NAMALWA (cell line): ENCODE measurements at places on chromosomes 11 and 22.

DNA sequence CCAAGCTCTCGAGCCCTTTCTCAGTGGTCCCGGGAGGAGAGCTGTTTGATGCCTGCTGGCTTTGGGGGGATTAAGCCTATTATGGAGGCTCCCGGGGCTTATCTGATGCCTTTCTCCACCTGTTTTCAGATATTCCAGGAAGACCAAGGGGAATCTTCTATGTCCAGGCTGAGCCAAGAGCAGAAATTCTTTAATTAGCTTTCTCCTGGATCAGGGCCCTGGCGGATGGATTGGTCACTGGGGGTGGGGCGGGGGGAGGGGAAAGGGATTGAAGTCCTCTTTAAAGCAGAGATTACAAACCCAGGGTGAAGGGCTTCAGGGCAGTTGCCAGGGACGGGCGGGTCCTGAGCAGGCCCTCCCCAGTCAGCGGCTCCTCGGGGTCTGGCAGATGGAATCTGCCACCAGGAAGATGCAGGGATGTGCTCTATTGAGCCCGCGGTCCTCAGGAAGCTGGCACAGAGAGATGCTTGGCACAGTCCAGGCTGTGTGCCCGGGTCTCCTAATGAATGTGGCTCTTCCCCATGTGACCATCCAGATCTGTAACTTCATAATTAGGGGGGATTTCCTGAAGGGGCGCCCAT is 33.6 kb downstream of the MACROD1 start:
- DNase-seq: no peak

DNA sequence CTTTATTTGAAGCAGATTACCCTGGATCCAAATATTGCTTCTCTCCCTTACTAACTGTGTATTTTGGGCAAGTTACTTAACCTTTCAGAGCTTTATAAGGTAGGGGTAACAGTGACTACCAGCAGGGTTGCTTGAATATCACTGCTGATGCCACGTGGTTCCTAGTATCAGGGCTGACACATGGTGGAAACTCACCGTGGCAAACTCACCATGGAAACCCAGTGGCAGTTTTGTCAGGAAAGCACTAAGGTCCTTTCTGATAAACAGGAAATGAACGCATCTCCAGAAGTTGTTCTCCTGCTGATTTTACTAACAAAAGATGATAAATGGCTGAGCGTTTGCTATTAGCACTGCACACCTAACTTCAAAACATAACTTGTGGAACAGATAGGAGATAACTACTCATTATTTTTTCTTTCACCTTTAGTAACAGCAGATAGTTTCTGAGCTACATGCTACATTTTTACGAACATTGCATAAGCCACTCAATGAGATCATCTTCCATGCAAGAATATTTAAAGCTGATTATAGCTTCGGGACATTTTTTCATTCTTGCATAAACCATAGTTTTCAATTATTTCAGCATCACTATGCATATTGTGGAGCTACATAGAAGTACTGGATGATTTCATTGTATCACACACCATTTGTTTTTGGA is 59.7 kb upstream of the RAG2 start:
- no peak for DNase-seq

- no peak for DNase-seq
Measured at GRCh38 chr11:65151331-65151899, 17.1 kb upstream of the SYVN1 start.

DNA sequence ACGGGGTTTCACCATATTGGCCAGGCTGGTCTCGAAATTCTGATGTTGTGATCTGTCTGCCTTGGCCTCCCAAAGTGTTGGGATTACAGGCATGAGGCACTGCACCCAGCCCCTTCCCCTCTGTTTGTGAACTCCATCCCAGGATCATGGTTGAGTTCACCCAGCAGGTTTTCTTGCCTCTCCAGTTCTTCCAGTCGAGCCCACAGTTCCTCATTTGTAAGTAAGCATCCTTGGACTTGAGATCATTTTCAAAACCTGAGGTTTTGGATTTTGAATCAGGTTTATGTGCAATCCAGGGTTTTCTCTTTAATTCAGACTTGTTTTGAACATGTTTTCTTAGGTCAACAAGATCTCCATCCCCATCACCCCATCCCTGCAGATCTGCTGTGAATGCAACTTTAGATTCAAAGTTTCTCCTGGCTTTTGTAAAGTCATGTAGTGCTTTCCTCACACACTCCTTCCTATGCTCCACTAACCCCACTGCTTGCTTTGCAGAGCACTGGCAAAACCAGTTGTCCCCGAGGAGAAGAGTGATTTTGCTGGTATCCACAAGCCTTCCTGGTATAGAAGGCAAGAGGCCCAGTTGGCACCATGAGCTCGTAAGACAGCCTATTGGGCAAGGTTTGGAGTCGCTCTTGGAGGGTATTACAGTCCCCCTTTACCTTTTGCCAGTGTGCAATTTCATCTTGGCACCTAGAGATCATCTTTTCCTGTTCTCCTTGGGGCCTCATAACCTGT is 14.7 kb upstream of the VPREB1 start:
- no peak for DNase-seq

GRCh38 chr11:106627694-106628093 is 390.6 kb downstream of the GUCY1A2 start:
- DNase-seq: no peak

DNA sequence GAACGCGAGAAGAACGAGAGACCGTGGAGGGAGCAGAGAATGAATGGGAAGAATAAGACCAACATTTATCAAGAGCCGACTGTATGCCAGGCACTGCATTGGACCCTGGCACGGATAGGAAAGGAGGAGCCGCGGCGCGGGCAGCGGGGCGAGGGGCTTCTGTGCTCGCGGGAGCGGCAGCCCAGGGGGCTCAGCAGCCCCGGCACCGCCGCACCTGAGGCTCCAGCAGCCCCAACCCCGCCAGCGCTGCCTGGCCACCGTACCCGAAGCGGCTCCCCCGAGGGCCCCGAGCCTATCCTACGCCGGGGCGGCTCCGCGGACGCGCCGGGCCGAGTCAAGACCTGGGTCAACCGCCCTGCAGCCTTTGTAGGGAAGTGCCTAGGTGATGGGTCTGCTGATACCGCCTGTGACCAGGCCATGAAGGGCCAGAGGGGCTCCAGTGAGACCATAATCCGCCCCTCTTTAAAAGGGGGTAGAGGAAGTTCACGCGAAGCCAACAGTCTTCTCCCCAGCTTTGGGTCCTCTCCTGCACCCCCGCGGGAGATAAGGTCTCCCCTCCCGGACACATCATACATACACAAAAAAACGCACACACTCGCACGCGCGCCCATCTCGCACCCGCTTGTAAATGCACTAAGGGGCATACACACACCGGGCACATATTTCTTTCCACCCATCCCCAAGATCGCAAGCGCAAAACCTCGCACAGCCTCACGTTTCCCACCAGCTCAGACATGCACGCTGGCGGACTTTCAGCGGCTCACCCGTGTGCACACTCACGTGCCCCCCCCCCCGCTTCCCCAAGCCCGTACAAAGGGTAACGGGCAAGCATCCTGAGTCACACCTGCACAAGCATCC is 935 bp upstream of the RTN4RL2 start:
- DNase-seq: no peak

DNA sequence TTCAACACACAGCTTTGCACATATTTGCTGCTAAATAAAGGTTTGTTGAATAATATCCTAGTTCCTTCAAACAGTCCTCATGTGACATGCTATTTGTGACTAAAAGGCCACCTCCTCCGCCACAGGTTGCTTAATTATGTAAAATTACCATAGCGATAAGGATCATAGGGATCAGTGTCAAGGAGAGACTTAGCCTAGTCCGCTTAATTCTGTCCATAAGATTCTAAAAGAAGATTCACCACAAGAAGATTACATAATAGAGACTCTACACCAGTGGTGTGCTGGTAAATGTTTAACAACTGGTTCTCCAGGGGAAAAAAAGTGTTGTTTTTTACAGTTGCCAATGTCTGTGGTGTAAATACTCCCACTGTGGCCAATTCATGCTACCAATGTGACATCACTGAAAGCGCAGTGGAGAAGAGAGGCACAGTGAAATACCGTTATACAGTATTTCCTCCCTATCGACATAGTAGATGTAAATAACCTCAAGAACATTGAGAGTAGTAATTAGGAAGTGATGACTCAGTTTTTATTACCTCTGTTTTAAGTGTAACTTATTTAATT is 4.2 kb upstream of the CHRDL2 start:
- no peak for DNase-seq

- no peak for DNase-seq
Measured at GRCh38 chr22:50083462-50084079, 1.7 kb downstream of the MLC1 start.

GRCh38 chr11:23539556-23539955 is 679.3 kb upstream of the CCDC179 start:
- no peak for DNase-seq

DNA sequence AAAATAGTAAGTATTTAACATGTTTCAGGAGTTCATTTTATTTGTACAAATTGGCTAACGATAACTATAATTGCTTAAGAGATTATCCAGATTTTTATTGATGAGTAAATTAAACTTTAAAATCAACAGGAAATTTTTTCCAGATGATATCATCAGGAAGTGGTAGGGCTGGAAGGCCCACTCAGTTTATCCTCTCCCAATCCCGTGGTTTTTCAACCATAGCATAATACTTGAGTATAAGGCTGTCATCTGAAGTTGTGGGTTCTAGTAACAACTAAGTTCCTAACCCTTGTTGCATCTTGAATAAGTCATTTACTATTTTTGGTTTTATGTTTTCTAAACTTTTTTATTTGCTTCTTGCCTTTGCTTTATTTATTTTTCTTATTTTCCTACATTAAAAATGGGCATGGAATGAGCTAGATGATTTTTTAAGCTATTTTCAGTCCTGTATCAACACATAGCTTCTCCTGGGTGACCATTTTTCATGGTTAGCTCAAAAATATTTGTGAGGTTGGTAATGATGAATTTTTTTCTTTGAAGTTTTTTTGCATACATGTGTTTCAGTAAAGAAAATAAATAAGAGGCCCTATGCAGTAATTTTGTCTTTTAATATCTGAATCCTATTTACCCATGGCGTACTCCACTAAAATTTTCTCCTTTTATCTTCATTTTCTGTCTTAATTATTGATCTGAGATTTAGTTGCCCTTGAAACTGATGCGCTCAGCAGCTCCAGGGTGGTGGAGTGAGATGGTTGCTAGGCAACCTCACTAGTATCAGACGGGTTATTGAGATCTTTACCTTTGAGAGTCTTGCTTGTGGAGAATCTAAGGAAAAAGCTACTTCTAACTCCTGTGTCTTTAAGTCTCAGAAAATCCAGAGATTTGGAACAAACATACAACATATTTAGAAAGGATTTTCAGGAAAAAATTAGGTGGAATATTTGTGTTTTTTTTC is 452.0 kb upstream of the CCDC179 start:
- DNase-seq: no peak

- no peak for DNase-seq
Measured at GRCh38 chr11:121608545-121609098, 155.9 kb upstream of the SORL1-AS1 start.

- DNase-seq: no peak
Measured at GRCh38 chr11:46114961-46115360, 6.3 kb downstream of the PHF21A start.

DNA sequence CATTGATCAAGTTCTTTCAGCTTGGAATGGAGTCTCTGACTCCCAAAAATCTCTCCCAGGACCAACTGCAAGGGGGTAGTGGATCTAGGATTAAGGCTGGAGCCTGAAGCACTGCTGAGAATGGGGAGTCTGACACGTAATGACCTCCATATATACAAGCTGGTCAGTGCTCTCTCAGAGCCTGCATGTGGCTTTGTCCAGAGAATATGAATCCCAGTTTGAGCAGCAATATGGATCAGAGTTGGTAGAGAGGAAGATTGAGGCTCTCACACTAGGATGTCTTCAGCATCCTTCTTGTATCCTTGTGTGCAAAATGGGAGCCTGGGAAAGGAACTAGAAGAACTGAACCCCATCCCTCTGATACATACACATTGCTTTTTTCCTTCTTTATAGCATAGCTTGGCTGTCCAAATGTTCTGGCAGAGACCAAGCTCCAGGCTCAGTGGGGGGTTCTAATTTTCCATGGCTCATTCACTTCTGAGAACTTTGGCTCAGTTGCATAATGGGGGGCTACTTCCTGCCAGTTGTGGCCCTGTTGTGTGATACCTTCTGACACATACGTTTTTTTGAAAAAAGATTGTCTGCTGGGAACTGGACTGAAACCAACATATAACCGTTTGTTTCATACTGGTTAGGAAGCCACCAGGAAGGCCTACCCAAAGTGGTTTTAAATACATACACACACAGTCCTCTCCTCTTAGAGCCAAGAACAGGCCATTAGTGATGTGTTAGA is 138.2 kb downstream of the ETS1 start:
- no peak for DNase-seq

GRCh38 chr11:17387254-17387653 is 1.2 kb downstream of the KCNJ11 start:
- DNase-seq: no peak

DNA sequence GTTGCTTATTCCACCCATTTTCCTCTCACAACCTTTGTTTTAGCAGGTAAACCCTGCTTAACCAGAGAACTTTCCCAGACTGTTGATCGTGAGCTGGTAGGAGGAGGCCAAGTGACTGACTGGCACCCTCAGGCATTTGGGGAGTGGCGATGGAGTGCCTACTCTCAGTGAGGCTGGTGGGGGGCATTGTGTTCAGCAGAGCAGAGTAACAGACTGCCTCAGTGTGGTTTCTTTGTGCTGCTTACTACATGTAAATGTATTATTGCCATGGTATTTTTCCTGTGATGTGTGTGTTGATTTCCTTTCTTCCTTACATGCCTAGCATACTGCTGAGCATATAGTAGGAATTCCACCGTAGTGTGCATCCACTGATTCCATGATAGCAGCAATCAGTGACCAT is 2.6 kb downstream of the MARK2 start:
- DNase-seq: no peak

GRCh38 chr11:117903505-117904382 is 25.5 kb downstream of the TMPRSS13 start:
- no peak for DNase-seq

DNA sequence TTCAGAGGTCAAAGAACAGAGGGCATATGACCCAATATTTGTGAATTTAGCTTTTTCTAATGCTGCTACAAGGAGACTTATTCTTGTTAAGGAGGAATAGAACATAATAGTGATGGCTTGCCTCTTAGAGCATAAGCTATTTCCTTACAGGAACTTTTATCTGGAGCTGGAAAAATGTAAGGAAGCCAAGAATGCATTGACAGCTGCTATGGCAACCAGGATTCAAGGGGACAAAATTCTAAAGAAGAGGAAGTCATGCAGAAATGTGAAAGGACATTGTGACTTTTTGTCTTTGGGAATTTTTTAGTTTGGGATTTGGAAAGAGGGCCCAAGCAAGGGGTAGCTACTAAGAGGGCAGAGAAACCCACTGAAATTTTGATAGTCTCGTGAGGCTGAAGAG is 51.1 kb downstream of the EHF start:
- DNase-seq: no peak

DNA sequence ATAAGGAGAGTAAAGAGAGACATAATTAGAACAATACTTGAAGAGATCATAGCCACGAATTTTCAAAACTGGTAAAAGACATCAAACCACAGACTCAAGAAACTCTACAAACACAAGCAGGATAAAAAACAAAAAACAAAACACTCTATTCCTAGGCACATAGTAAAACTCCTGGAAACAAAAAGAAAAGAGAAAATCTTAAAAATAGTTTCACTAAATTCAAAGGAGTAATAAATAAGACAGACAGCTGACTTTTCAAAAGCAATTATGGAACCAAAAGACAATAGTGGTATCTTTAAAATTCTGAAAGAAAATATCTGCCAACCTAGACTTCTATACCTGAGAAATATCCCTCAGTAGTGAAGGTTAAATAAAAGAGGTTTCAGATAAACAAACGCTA is 9.2 kb upstream of the NARS2 start:
- DNase-seq: no peak
